ENCODE measurements at places on chromosomes 13 and 19.

DNA sequence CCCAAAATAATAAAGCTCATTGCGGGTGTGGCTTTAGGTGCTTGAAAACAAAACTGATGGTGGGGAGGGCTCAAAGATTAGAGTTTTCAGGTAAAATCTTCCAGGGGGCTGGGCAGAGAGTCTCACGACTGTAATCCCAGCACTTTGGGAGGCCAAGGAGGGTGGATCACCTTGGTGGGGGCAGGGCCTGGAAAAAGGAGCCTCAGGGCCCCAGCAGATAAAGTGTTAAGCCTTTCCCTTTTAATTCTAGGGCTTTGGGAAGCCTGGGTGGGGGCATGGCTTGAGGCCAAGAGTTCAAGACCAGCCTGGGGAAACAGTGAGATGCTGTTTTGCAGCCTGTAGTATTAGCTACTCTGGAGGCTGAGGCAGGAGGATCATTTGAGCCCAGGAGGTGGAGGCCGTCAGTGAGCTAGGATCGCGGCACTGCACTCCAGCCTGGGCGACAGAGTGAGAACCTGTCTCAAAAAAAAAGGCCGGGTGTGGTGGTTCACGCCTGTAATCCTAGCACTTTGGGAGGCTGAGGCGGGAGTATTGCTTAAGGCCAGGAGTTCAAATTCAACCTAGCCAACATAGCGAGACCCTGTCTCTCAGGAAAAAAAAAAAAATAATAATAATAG is 1.7 kb downstream of the IRGQ start:
- no peak for DNase-seq

- DNase-seq, result no peak
Observed at GRCh38 chr13:113635048-113635420, 23.0 kb downstream of the ATP4B start.

- no peak for DNase-seq
Observed at GRCh38 chr19:52230685-52231084, 38.7 kb upstream of the ZNF766 start.

DNA sequence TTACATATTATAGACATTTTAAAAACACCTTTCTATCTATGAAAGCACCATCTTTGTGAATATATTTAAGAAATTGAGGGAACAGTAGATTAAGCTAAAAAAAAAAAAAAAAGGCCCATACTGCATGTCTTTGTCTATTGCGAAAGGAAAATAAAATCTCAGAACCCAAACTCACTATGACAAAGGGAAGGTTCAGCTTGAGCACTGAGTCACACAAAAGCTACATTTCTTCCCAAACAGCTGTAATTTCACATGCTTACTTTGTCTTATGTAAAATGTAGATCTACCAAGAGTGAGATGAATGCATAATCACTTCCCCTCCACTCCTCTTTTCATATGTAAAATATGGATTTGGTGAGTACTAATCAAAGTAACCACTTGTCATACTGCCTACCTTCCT is 640.1 kb upstream of the KLF12 start:
- no peak for DNase-seq

GRCh38 chr19:45952686-45953505 is 20.8 kb downstream of the NOVA2 start:
- DNase-seq, result peak; percentile 33

GRCh38 chr19:47493378-47494210 is 9.6 kb upstream of the KPTN start:
- no peak for DNase-seq

DNA sequence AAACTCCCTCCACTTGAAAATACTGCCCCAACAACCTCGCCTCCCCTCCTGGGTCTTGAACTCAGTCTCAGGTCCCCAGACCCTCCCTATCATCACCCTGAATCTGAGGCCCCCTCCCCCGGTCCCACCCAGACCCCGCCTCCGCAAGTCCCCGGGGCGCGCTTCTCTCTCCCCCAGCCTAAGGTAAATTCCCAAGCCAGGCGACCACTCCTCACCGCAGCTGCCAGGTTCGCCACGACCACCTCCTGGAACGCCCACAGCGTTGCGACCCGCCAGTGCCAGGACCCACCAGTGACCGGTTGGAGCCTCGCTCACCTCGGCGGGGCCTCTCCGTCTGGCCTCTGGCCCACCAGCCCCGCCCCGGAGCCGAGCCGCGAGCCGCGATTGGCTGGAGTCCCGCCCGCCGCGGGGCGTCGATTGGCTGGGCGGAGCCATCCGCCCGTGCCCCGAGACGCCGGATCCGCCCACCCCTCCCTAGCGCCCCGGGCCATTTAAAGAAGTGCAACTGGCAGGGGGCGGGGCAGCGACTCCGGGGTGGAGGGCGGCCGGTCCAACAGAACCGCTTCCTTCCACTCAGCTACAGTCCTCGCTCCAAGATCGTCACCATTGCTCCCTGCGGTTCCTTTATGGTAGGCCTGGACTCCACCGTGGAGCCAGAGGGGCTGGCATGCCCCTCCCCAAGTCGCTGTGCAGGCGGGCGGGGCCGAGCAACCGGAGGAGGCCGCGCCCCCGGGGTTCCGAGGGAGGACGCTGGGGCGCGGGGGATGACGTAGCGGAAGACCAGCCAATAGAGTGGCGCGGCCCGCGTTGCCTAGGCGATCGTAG is at the start of gene SERTAD3:
Gene SERTAD3, minus strand, starts transcription at position 336 of the 825 bp plus-strand sequence. CDS start 2,255 bp downstream, outside the sequence.
- DNase-seq, result peak; percentile 95

DNA sequence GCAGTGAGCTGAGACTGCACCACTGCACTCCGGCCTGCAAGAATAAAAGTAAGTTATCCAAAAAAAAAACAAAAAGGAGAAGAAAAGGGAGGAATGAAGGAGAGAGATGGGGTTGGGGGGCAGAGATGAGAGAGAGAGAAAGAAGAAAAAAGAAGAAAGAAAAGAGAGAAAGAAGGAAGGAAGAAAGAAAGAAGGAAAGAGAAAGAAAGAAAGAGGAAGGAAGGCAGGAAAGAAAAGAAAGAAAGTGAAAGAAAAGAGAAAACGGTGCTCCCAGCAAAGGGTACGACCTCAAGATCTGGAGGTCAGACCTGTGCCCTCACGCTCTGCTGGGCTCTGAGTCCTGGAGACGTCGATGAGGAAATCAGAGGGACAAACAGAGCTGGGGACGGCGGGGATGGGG is 3.7 kb downstream of the A1BG start:
- DNase-seq, result no peak

GRCh38 chr13:37766502-37766901 is 103.1 kb downstream of the TRPC4 start:
- no peak for DNase-seq

- DNase-seq, result no peak
Observed at GRCh38 chr13:99066219-99066618, 88.4 kb upstream of the DOCK9 start.

GRCh38 chr19:6101991-6102390 is 8.3 kb downstream of the RFX2 start:
- DNase-seq, result no peak

DNA sequence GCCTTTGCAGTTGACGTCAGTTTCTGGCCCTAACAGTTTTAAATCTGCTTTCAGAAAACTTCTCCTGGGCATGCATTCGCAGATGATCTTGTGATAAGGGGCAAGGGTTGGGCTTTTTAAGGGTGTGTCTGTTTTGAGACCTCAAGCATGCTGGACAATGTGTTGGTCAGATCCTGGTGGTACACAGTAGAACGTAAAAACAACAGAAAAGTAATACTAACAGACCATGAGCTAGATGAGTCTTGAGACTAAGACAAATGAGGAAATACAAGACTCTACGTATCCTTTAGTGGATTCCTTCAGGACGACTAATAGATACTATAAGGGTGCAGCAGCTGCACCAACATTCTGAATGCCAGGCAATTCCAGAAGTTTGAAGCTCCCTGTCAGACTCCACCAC is 237.6 kb downstream of the DNAJC15 start:
- DNase-seq, result no peak

GRCh38 chr19:45780448-45781213 is 1.7 kb downstream of the DMPK start:
- no peak for DNase-seq

DNA sequence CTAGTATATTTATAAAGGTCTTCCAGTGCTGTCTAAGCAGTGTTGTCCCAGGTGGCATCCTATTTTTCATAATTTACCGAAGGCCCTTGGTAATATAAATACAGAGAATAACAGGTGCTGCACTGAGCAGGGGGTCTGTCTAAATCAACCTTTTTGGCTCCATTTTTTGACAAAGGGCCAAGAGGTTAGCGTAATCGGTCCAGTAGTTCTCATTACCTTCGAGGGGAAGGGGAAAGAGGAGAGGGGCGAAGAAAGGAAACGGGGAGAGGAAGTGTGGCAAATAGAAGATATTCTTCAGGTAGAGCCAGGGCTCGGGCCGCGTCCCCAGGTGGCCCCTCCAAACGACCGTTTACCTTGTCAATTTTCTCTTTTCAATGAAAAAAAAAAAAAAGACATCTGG is 749 bp upstream of the PAN3 start:
- no peak for DNase-seq

DNA sequence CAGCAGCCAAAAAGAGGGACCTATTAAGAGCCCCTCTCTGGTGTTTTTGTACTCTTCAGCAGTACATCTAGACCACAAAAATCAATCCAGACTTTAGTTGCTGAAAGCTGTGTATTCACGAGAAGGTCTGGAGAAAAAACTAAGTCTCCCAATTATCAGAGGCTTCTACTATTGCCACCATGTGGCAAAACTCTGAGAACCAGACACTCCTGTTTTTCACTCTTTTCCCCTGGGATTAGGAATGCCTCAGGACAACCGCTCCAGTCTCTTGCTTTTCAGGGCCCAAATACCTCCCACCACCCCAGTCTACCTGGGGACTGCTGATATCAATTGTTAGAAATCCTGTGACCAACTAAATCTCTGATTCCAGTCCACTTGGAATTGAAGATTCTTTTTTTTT is 30.1 kb upstream of the OBI1 start:
- DNase-seq, result no peak

GRCh38 chr19:15331419-15332310 is 674 bp downstream of the BRD4 start:
- peak; percentile 62 for DNase-seq

- DNase-seq, result no peak
Observed at GRCh38 chr13:42110410-42111155, 62.1 kb downstream of the DGKH start.

GRCh38 chr13:95387733-95388207 is 86.5 kb upstream of the ABCC4 start:
- DNase-seq, result no peak

GRCh38 chr13:77222000-77222690 is 104.7 kb downstream of the MYCBP2 start:
- DNase-seq, result no peak

DNA sequence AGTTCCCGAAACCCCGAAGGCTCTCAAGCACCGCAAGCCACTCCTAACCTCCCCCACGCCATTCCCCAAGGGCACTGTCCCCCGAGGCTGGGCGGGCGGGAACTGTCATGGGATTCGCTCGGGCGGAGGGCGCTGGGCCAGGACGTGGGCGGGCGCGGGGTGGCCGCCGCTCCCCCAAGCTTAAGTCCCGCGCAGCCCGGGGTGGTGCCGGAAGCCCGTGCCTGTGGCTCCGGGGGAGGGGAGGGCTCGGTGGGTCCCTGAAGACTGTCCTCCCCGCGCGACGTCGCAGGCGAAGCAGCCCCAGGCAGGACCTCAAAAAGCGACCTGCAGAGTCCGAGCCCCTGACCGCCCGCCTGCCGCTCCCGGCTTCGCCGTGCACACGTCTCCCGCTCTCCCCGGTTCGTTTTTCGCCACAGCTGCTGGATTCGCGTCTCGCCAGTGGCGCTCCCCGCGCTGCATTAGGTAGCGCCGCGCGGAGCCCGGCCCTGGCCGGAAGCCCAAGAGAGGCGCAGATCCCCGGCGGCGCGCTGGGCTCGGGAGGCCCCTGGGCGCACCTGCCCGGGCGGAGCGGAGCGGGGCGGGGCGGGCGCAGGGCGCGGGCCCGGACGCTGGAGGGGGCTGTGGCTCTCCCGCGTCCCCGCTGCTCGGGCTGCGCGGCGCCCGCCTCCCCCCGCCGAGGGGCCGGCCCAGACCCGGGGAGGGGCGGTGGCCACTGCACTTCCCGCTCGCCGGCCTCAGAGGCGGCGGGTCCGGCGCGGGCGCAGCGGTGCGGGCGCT is at the start of gene FARP1:
Gene FARP1, plus strand, starts transcription at position 715 of the 777 bp plus-strand sequence. CDS start 70,149 bp downstream, outside the sequence.
- no peak for DNase-seq

GRCh38 chr13:103772576-103772975 is 706.4 kb upstream of the SLC10A2 start:
- no peak for DNase-seq

DNA sequence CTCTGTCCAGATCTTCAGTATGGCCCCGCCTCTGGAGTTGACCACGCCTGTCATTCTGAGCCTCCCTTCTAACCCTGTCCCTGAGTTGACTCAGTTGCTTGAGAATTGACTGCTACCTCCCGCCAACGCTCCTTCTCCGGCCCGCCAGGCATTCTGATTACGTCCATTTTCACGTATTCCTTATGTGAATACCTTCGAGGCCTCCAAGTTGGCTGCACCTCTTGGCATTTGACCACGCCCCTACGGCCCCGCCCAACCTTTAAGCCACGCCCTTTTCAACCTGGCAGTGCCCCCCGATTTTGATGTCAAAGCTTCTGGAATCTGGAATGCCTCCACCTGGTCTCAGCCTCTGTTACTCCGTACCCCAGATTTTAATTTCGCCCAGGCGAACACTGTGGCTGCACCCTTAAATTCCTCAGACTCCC is 1.7 kb upstream of the EML2 start:
- no peak for DNase-seq

DNA sequence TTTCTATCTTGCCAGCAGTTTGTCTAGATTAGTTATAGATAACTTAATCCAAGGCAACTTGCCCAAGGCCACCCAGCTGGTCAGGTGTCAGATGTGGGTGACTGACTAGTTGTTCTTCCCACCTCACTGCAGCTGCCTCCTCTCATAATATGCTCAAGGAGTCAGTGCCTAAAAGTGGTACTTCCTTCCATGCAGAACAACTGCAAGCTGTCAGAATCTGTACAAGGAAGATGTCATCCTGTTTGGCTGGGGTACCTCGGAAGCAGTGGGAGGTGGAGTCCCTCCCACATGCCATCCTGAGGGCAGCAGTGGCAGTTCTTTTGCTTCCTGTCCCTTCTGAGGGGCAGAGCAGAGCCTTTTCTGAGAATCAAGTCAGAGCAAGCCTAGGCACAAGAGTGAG is 193.2 kb upstream of the RFC3 start:
- no peak for DNase-seq

DNA sequence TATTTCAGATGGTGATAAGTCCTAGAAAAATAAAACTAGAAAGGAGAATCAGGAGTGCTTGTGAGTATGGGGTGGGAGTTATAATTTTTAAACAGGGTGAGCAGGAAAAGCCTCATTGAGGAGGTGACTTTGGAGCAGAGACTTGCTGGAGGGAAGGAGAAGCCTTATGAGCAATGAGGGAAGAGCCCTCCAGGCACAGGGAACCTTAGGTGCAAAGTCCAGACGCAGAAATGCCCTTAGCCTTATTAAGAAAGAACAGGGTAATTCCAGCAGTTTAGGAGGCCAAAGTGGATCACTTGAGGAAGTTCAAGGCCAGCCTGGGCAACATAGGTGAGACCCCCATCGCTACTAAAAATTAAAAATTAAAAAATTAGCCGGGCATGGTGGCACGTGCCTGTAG is 21.0 kb upstream of the FXYD3 start:
- no peak for DNase-seq

- DNase-seq, result no peak
Observed at GRCh38 chr13:76871432-76871831, 14.8 kb downstream of the KCTD12 start.

DNA sequence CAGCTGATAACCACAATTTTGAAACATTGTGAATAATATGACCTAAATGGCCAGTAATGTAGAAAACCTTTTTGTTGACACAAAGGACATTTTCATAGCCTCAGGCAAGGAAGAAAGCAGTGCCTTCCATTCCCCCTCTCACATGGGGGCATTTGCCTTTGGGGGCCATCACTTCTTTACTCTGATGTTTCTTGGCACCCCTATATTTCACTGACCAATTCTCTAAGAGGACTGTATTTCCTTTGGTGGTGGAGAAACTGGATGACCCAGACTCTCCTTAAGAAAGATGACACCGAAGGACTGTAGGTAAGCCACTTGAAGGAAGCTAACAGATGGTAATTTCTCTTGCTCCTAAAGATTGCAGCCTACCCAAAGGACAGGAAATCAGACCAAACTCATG is 254.6 kb downstream of the DCLK1 start:
- DNase-seq, result no peak
